ENCODE measurements at places on chromosomes 5 and 9.

DNA sequence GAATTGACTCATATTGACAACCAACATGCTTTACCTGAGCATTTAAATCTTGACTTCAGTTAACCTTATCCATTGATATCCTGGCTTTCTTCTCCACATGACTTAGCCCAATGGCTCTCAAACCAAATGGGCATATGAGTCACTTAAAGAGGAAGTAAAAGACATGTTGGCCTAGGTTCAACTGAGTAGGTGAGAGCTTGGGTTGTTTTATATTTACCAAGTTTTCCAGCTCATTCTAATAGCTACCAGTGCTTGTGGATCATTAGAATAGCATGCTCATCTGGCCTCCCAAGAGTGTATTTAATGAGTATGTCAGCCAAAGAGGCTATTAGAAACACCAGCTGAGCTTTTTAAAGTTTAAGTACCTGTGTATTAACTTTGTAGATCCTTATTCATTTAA, 1049.0 kb downstream of the PTPRD start:
- no peak for DNase-seq

GRCh38 chr5:133731951-133732350, 119.6 kb upstream of the FSTL4 start:
- no peak for DNase-seq

DNA sequence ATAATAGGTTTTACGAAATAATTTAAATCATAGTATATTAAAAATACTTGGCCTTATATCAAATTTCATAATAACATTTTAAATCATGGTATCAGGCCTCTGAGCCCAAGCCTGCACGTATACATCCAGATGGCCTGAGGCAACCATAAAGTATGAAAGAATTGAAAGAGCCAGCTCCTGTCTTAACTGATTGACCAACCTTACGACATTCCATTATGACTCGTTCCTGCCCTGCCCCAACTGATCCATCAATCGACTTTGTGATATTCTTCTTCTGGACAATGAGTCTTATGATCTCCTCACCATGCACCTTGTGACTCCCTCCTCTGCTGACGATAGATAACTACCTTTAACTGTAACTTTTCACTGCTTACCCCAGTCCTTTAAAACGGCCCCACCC, 545.0 kb downstream of the MTRR start:
- no peak for DNase-seq

GRCh38 chr9:130217838-130218237, 45.6 kb downstream of the NCS1 start:
- DNase-seq, result no peak

DNA sequence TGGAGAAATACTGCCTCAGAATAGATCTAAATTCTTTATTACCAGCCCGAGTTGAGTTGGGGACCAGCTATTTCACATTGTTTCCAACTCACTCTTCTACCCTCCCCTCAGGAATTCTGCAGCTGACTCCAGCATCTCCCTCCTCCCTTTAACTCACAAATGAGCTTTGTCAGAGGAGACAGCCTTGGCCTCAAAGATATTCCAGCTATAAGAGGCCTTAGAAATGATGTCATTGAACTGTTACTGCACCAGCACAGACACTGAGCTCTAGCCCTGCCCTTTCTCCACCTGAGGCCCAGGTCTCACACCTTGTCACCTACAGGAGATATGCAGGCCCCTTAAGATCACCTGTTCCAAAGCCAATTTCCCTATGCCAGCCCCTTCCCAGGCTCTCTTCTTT, 78.4 kb upstream of the ATP10B start:
- DNase-seq, result no peak

- no peak for DNase-seq
These were observed 145.0 kb downstream of the ROR2 start for GRCh38 chr9:91805031-91805430.

DNA sequence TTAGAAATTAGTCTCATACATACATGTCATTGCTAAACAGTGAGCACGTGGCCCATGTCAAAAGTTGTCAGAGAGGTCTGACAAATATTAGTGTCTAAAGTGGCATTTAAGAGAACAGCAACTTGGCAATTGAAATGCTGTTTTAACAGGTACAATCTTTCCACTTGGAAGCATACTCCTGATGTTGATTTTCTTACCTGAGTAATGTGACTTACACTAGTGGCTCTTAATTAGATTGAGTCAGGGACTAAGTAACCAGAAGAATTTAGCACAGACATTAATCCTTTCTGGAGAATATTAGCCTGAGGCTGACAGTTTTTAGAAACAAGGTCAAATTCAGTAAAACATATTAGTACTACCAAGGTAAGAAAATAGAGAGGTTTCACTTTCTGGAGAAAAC, 357.0 kb upstream of the ZNF608 start:
- DNase-seq, result no peak

DNA sequence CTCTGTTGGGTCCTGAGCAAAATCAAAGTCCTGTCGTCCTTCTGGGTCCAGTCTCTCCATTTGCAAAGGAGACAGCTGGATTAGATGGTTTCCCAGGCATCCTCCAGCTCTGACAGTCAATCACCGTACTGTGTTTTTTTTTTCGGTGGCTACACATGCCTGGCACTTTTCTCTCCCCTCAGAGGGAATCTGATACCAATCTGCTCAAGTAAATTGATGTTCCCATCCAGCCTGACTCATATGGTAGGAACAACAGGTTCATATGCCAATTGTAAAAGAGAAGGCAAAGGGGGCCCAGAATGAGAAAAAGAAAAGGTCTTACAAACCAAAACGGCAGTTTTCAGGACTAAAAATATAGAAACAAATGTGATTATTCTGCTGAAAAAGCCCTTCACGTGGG, 1.2 kb downstream of the FBXO10 start:
- peak; percentile 57 for DNase-seq

GRCh38 chr5:58452566-58453258, 7.2 kb downstream of the PLK2 start:
- DNase-seq, result no peak

GRCh38 chr9:109190151-109190550, 23.1 kb upstream of the FRRS1L start:
- peak; percentile 14 for DNase-seq

GRCh38 chr9:84436386-84437109, 96.0 kb upstream of the SLC28A3 start:
- DNase-seq, result no peak

DNA sequence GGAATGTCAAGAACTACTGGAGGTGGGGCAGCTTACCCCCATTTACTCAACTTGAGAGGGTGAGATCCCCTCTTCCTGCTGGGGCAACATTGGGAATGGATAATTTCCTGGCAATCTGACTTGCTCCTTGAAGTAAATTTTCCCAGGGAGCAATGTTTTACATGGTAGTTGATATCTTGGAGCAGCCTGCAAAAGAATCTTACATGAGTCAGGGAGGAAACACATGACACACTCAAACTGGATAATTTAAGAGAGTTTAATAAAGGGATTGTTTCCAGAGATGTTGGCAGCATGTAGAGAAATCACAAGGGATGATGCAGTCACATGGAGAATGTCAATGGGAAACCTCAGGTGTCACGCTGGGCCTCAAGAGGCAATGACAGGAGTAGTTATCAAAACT, 212.5 kb downstream of the GAS1 start:
- DNase-seq, result peak; percentile 75

- no peak for DNase-seq
These were observed 609.6 kb downstream of the HINT1 start for GRCh38 chr5:130555429-130555828.

- DNase-seq, result no peak
These were observed 259.5 kb downstream of the GRIA1 start for GRCh38 chr5:153749960-153750359.

DNA sequence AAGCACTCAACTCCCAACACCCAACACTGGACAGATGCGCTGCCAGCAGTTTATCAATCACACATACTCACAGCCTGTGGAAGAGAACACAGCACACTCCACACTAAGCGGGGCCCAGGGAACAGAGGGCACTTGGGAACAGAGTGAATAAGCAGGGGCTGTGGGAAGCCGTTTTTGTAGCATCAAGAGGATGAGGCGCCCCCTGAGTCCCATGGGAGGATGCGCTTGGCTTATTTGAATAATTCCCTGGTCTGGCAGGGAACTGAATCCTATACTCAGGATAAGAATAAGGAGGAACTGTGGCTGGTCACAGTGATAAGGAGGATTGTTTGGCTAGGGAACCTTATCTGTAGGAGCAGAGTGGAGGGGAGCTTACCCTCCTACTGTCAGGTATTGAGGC, 96.1 kb upstream of the DNAH5 start:
- no peak for DNase-seq

GRCh38 chr5:142486581-142486980, 161.8 kb upstream of the SPRY4 start:
- DNase-seq, result peak; percentile 91

DNA sequence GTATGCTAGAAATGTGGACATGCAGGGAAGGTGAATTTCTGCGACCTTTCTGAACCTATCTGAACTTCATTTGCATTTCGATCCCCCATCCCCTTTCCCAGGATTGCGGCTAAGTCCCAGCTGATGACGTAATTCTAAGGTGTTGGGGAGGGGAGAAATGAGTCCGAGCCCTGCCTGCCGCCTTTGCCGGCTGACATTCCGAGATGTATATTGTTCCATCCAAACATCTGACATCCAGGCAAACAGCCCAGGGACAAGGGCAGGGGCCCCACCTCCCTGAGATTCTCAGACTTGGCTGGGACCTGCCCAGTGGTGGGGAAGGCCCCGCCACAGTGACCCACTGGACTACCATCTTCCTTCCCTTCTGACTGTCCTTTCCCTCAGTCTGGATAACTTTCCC, 494.6 kb downstream of the ENC1 start:
- no peak for DNase-seq

GRCh38 chr9:135108831-135109510, 21.5 kb downstream of the OLFM1 start:
- no peak for DNase-seq

- DNase-seq, result peak; percentile 61
These were observed 204.7 kb downstream of the TTLL11 start for GRCh38 chr9:121888438-121888775.

GRCh38 chr5:110219769-110220168, 506.7 kb downstream of the TMEM232 start:
- DNase-seq, result no peak

GRCh38 chr5:173857234-173857633, 30.9 kb upstream of the CPEB4 start:
- no peak for DNase-seq

GRCh38 chr9:124652615-124653393, 118.3 kb downstream of the NR6A1 start:
- peak; percentile 98 for DNase-seq

DNA sequence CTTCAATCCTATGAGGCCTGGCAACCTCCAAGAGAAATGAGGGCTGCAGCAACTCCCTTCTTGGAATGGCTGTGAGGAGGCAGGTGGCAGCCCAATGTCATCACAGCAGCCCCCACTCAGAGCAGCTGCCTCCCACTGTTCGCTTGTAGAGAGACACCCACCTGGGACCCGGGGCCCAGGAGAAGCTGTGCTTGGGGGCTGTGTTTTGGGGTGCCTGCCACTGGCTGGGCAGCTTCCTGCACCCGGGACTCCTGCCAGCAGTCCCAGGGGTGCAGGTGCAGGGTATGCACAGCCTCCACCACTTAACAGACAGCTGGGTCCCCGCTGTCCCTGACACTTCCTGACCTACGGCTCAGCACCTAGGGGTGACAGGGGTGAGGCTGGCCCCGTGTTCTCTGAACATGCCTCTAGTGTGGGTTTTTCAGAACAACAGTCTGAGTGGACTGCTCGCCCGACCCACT, 26.2 kb downstream of the NIPAL4 start:
- no peak for DNase-seq

- peak; percentile 79 for DNase-seq
These were observed 53.7 kb upstream of the BOD1 start for GRCh38 chr5:173670130-173670651.

DNA sequence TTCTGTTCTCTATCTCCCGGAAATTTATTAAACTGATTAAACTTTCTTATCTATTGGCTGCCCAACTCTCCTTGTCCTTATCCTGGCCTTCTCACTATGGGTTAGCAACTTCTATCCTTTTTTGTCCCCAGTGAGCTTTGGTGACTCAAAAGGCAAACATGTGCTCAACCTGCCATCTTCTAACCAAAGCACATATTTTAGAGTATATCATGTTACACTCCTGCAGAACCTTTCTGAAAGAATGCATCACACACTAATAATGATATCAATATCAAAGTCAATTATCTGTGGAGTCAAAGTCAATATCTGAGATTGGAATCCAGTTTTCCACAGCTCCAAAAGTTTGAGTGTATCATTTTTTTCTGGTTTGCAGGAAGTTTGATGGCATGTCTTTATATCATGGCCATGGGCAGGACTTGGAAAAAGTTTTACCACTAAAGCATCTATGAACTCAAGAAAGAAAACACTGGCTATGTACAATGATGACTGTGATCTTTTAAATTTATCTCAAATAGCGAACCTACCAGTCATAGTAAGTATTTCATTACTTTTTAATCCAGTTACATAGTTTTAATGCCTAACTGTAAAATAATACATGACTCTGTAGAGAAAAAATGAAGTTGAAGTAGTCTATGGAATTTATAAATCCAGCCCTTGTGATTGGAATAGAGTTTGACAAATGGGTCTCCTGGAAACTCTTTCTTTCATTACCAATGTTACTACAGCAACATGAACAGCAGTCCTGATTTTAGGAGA, 166.8 kb downstream of the DROSHA start:
- peak; percentile 67 for DNase-seq

DNA sequence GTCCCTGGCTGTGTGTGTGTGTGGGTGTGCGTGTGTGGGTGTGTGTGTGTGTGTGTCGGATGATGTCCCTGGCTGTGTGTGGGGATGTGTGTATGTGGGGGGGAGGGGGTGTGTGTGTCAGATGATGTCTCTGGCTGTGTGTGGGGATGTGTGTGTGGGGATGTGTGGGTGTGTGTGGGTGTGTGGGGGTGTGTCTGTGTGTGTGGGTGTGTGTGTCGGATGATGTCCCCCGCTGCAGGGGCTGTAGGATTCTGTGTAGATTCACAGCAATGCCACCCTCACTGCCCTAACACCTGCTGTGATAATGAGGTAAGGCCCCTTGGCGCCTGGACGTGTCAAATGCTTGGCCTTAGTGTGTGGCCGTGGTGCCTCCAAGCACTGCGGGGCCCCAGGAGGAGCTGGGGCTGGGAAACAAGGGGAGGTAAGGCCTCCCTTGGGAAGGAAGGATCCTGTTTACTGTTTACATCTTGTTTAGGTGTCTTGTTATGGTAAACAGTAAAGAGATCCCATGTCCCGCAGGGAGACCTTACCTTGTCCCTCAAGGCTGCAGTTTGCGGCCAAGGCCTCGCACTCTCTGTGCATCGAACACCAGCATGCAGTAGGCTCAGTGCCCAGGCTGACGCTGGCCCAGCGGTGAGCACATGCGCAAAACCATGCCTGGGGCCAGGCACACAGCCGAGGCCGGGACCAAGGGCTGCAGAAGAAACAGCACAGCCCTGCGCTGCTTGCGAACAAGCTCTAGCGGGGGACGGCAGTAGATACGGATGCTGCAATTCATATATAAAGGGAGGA, 24.1 kb downstream of the AHRR start:
- peak; percentile 6 for DNase-seq

DNA sequence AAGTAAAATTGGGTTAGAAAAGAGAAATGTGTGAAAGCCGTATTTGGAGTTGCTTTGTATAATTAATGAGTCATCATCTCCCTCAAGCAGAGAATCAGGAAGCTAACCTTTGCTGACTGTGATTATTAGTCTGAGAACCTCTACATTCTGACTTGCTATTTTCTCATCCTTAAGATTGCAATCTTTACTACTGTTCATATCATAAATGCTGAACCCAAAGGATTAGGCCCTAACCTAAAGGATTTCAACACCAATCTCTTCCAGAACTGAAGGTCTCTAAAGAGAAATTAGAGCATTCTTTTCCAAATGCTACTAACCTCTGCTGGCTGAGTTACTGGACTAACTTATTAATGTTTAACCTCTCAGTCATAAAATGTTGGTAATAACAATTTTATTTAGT, 538.1 kb upstream of the MEF2C start:
- DNase-seq, result peak; percentile 3

- DNase-seq, result peak; percentile 52
These were observed 115.4 kb downstream of the ZNF608 start for GRCh38 chr5:124630767-124631704.

Data from amniotic epithelial cell (primary cell).